Iris pigment epithelial cell (primary cell): ENCODE measurements at places on chromosomes 7 and 10.
A peak's percentile ranks its signal among the peaks of the same experiment; 100 is the strongest.

DNA sequence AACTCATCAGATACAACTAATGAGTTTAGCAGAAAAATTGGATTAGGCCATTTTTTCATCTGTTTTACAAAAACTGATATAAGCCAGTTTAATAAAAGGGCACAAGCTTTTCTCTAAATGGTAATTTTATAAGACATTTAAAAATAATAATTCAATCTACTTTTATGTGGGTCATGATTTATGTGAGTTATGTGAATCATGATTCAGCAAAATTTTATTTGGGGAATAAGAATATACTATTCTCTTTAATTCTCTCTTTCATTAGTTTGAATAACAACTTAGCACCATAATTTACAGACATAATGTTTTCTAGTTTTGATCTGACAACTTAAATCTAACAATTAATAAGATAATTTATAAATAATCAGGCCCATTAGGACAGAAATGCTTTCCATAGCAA is 63.8 kb upstream of the TEX47 start:
- no peak for DNase-seq

GRCh38 chr10:3428826-3429225 is 256.2 kb upstream of the PITRM1 start:
- DNase-seq: no peak

DNA sequence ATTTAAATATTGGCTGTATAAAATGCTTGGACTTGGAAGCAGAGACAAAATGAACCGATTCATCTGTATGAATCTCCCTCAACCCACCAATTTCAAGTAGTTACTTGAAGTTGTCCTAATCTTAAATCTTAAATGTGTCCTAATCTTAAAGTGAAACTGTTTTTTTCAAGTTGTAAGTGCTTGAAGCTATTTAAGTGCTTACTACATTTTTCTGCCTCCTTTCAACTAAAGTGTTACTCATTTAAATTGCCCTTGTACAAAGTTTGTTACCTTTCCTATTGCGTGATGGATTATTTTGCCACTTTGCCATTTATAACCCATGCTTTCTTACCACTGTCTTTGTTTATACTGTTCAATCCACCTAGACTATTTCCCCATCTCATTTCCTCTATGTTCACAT is 2.8 kb downstream of the BCAP29 start:
- no peak for DNase-seq

GRCh38 chr10:51079766-51080165 is 5.5 kb downstream of the PRKG1 start:
- DNase-seq: no peak

DNA sequence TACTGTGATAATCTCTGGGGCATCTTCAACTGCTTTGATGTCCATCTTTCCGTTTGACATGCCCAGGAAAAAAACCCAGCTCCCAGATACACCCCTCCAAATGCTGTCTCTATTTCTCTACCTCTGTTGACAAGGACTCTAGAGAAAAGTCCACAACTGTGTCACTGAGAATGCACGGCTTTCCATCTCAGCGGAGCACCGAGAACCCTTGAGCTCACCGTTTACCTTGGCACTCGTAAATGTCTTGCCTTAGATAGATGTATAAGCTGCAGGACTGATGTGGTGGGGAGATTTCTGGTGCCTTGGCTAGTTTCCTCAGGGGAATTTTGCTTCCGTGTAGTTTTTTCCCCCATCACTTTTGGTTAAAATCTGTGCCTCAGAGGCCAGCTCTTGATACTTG is 7.4 kb upstream of the MAPK8 start:
- no peak for DNase-seq

DNA sequence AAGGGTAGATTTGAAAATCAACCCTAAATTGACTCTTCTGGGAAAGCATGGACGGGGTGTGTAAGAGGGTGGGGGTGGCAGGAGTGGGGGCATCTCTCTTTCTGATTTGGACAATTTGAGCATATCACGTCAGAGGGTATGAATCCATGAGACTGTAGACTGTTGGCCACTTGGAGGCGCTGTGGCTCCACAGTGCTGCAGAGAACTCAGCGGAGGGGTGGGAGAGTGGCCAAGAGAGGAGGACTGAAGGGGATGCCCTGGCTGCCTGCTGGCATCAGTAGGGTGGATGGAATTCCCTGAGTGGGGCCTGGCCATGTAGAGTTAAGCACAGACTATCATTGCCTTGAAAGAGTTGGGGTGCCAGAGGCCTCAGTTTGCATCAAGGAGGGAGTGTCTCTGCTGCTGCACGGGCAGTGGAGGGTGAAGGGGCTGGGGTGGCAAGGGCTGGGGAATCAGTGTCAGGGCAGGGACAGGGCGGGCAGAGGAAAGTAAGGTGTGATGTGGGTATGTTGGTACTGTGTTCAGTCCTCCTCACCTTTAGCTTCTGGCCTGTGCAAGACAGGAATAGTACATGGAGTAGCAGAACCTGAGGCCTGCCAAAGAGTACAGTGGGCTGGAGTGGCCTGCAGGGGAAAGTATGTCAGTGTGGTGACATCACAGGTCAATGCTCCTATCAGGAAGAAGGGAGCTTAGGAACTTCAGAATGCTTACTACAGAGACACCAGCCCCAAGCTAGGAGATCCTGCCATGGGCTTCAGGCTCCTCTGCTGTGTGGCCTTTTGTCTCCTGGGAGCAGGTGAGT is 133.5 kb upstream of the PRSS58 start:
- no peak for DNase-seq

GRCh38 chr10:97333351-97333600 is 1.3 kb downstream of the FRAT2 start:
- DNase-seq: no peak

DNA sequence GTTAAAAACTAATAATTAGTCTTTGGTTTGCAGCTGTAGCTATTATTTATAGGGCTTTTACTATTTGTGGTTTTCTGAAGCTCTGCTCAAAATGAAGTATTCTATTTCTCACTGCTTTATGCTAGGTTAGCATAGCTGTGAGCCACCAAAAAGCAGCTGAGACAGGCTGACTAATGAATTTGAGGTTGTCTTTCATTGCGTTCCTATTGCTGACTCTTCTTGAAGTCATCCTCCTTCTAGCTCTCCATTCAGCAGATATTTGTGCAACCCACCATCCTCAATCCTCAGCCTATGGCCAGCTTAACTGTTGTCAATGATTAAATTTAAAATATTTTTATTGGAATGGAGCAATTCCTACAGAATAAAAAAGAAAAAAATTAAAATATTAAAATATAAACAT is 2.1 kb upstream of the RALA start:
- DNase-seq: peak; percentile 97

DNA sequence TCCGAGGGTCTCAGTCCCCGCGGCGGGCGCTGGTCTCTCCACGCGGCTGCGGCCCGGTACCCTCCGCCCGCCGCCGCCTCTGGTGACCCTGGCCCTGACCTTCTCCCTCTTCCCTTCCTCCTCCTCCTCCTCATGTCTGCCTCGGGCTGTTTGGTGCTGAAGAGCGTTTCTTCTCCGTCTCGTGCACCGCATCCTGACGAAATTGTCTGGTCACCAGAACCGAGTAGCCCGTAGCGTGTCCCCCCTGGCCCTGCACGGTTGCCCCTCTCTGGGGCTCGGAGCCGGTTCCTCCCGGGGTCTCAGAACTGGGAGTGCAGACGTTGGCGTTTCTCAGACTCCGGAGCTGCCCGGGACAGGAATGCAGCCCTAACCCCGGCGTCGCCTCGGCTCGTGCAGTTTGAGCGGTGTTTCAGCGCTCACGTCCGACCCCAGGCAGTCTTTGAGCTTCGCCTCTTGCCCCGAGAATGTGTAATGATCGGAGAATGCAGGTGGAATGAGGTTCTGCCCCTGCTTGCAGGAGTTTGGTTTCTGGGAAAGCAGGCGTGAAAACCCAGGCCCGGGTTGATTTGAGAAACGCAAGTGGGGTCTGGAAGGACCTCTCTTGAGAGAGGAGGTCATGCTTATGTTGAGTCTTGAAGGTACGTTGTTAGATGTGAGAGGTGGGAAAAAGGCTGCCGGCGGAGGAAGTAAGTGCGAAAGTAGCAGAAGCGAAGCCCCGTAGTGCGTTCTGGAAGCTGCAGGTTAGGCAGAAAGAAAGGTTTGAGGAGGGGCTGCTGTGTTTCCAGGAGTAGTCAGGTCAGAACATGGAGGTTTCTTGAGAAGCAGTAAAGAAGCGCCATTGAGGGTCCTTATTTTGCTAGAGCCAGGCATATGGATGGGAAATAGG is 743 bp downstream of the RBM17 start:
- DNase-seq: peak; percentile 43

DNA sequence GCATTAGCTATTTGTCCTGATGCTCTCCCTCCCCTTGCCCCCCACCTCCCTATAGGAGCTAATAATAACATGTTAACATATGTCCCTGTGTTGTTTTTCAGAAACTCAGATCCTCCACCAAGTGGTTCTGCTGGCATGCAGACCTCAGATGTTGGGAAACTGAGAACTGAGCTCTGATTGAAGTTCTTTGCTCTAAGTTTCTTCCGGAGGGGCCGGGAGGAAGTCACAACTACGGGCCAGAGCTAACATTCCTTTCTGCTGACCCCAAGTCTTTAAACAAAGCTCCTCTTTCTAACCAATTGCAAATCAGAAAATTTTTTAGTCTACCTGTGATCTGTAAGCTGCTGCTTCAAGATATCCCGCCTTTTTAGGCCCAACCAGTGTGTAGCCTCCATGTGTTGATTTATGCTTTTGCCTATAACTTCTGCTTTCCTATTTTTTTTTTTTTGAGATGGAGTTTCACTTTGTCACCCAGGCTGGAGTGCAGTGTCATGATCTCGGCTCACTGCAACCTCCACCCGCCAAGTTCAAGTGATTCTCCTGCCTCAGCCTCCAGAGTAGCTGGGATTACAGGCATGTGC is 66.6 kb downstream of the LYZL1 start:
- peak; percentile 32 for DNase-seq

DNA sequence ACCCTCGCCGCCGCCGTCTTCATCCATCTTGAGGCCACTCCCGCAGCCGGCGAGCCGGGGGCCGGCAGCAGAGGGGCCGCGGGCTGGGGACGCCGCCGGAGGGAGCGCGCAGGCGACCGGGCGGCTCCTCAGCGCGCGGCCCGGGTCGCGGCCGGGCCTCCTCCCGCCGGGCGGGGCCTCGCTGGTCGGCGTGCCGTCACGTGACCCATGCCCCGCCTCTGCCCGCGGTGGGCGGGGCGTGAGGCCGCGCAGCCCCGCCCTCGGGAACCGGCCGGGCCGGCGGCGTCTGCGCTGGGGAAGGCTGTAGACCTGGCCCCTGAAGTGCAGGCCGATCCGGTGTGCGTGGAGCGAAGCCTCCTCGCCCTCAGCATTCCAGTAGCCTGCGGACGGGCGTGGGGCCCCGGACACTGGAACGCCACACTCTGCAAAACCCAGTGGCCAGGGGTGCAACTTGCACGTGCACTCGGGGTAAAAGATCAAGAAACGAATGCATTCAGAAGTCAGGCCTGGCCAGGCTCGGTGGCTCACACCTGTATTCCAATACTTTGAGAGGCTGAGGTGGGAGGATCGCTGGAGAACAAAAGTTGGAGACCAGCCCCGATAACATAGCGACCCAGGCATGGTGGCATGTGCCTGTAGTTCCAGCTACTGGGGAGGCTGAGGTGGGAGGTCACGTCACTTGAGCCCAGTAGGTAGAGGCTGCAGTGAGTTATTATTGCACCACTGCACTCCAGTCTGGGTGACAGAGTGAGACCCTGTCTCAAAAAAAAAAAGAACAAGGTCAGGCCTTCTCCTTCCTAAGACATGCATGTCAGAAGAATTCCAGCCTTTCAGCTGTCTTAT is at the start of gene CYTH3:
CYTH3 (minus strand) TSS at position 144 of the 843 bp plus-strand sequence; CDS start at position 27, 117 bp downstream.
- DNase-seq: peak; percentile 73

- no peak for DNase-seq
These were observed 30.8 kb upstream of the FXYD4 start for GRCh38 chr10:43340619-43341018.

DNA sequence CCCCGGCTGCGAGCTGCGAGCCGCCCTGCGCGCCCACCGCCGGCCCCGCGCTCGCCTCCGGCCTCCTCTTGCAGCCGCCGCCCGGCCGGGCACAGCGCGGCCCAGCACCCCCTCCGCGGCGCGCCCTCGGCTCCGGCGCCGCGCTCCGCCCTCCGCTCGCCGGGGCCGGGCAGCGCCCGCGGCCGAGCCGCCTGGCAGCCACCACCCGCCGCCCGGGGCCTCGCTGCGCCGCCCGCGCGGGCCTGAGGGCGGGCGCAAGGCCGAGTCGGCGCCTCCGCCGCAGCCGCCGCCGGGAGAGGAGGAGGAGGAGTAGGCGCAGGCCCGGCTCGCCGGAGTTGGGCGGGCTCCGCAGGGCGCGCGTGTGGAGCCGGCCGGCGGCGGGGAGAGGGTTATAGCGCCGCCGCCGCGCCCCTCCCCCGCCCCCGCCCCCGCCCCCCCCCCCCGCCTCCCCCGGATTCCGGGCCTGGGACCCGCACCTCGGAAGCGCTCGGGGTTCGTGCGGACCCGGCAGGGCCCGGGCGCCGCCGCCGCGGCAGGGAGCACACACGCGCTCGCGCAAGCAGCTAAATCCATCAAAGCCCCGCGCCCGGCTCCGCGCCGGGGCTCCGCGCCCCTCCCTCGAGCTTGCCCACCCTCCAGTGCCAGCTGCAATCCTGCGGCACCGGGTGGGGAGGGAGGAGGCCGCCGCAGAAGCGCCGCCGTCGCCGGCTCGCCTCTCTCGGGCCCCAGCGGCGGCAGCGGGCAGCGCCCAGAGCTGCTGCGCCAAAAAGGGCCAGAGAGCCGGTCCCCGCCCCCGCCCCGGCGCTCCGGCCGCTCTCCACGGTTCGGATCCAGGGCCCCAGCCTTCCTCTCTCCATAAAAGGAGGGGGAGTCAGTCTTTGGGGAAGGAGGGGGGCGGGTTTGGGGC is at the start of gene PDGFA:
PDGFA (minus strand) TSS at position 363 of the 907 bp plus-strand sequence. CDS start 845 bp downstream, outside the sequence.
- DNase-seq: peak; percentile 73

GRCh38 chr7:88040694-88041093 is 106.6 kb downstream of the ADAM22 start:
- peak; percentile 47 for DNase-seq

GRCh38 chr7:107599262-107599661 is 19.2 kb downstream of the BCAP29 start:
- no peak for DNase-seq

- no peak for DNase-seq
These were observed 133.1 kb downstream of the NRCAM start for GRCh38 chr7:108322925-108323832.

DNA sequence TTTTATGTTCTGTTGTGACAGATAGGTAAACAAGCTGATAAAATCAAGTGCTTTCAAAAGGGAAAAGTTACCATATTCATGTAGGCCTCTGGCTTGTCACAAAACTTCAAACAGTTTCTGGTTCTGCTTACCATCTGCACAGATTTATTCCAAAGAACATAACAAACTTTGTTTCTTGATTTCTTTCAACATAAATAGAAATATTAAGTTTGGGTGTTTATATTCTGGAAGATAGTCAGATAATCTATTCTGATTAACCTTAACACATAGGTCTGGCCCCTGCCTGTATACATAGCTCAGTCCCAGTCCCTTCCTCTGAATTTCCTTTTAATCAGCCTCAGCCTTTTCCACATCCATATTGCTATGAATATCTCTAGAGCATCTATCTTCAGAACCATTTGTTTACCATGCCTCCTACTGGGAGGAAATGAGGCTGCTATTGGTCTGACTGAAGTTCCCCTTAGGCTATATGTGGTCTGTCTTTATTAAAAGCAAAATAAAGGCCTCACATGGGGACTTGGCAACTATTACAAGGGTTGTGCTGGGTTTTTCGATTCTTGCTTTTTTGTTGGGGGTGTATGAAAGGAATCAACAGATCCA is 319.0 kb downstream of the HPSE2 start:
- DNase-seq: no peak
